Pancreas (tissue), 10 donors: ENCODE measurements at places on chromosomes 7 and 10. TPM values are rescaled to one million over a fixed set of nuclear protein-coding genes. Genes with fewer than 3 reads are reported as not detected.

DNA sequence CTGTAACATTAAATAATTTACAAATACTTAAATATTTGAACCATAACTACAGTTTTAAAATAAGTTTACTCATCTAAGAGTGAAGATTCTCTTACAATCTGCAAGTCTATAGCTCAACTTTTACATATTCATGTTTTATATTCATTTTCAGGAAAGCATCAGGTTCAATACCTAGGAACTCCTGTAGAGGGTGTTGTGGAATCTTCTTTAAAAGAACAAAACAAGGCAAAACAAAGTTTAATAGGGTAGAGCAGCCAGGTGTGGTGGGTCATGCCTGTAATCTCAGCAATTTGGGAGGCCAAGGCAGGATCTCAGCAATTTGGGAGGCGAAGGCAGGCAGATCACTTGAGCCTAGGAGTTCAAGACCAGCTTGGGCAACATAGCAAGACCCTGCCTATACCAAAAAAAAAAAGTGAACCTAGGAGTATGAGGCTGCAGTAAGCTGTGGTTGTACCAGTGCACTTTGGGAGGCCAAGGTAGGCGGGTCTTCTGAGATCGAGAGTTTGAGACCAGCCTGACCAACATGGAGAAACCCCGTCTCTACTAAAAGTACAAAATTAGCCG, 45.1 kb downstream of the ST8SIA6 start:
- no peaks in the 10 kb centered on the region for H3K36me3 ChIP-seq
- no peaks in the 10 kb centered on the region for H3K4me1 ChIP-seq
- H3K27me3 ChIP-seq, result no peaks in the 10 kb centered on the region
- H3K4me3 ChIP-seq, result no peak overlapping the region
- no peak for DNase-seq

DNA sequence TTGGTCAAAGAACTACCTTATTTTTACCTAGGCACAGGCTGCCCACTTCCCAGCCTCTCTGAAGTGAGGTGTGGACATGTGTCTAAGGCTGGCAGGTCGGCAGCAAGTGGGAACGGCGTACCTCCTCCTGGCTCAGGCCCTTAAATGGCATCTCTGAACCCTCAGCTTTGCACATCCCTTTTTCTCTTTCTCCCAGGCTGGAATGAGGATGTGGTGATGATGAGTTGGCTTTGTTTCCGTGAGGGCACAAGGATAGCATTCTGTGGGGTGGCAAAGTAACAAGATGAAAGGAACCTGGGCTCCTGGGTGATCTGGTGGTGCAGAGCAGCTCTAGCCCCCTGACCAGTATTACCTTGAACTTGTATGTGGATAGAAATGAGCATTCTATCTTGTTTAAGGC, 196.8 kb downstream of the REEP3 start:
- H3K27me3 ChIP-seq, result no peaks in the 10 kb centered on the region
- no peaks in the 10 kb centered on the region for H3K36me3 ChIP-seq
- DNase-seq, result no peak
- H3K27ac ChIP-seq, result no peak overlapping the region
- H3K4me3 ChIP-seq, result no peak overlapping the region

GRCh38 chr7:80879849-80880248, 39.0 kb downstream of the SEMA3C start:
- H3K27me3 ChIP-seq, result no peaks in the 10 kb centered on the region
- no peaks in the 10 kb centered on the region for H3K4me1 ChIP-seq
- H3K4me3 ChIP-seq, result no peak overlapping the region
- no peak overlapping the region for H3K27ac ChIP-seq
- no peaks in the 10 kb centered on the region for H3K36me3 ChIP-seq

GRCh38 chr7:37434529-37434928, 14.1 kb downstream of the ELMO1 start:
- no peak for DNase-seq
- H3K27me3 ChIP-seq, result no peaks in the 10 kb centered on the region
- H3K27ac ChIP-seq, result no peak overlapping the region
- H3K36me3 ChIP-seq, result no peaks in the 10 kb centered on the region
- no peaks in the 10 kb centered on the region for H3K4me1 ChIP-seq
- H3K4me3 ChIP-seq, result no peak overlapping the region

The STEAP1 gene
- polyA plus RNA-seq, result 1.1 TPM

- H3K27me3 ChIP-seq, result no peaks in the 10 kb centered on the region
- no peak for DNase-seq
- H3K4me1 ChIP-seq, result no peaks in the 10 kb centered on the region
- H3K27ac ChIP-seq, result no peak overlapping the region
- H3K36me3 ChIP-seq, result no peaks in the 10 kb centered on the region
- no peak overlapping the region for H3K4me3 ChIP-seq
Measured at GRCh38 chr7:134855442-134855841, 76.0 kb downstream of the CALD1 start.

- H3K4me1 ChIP-seq, result peaks cover 27% of the 10 kb centered on the region
- no peaks in the 10 kb centered on the region for H3K36me3 ChIP-seq
- H3K27me3 ChIP-seq, result no peaks in the 10 kb centered on the region
- H3K4me3 ChIP-seq, result no peak overlapping the region
- no peak overlapping the region for H3K27ac ChIP-seq
Measured at GRCh38 chr7:139738101-139738489, 39.7 kb downstream of the HIPK2 start.

The TRPV5 gene
- polyA plus RNA-seq, result not detected

DNA sequence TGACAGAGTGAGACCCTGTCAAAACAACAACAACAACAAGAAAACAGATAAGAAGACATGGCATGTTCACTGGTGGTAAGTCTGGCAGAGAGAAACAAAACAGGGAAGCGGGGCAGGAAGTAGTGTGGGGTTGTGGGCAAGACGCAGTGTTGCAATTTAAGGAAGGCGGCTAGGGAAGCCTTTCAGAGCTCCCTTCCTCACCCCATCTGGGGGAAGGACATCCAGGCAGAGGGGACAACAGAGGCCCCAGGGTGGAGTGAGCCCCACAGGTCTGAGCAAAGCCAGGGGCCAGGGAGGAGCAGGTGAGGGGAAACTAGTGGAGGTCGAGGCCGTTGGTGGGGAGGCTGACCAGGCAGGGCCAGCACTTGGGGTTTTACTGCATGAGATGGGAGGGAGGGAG, 16.8 kb downstream of the LAT2 start:
- no peak overlapping the region for H3K4me3 ChIP-seq
- no peak overlapping the region for H3K27ac ChIP-seq
- DNase-seq, result no peak

GRCh38 chr10:102413053-102413705, 5.4 kb downstream of the PSD start:
- peaks cover 27% of the 10 kb centered on the region for H3K27me3 ChIP-seq
- no peak overlapping the region for H3K4me3 ChIP-seq
- H3K4me1 ChIP-seq, result no peaks in the 10 kb centered on the region
- no peaks in the 10 kb centered on the region for H3K36me3 ChIP-seq

DNA sequence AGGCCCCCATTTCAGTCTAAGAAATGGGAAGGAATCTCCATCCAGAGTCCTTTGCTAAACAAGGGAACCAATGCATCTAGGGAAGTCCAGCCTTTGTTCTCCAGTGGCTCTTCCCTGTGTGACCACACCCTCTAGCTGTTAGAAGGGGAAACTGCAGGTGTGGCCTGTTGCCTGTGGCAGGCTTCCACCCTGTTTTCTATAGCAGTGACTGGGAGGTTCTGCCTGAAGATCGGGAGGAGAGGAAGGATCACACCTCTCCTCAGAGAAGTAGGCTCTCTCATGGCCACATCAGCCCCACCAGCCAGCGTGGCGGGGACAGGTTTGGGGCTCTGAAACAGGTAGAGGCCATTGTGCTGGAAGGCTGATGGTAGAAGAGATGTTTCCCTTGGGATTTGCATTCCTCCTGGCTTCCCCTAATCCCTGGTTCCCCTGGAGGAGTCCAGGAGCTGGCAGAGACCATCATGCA, 47.7 kb upstream of the TRIM8 start:
- peak; percentile 63 for DNase-seq
- H3K4me1 ChIP-seq, result no peaks in the 10 kb centered on the region
- no peaks in the 10 kb centered on the region for H3K27me3 ChIP-seq
